WTC11 (cell line): ENCODE measurements at places on chromosomes 13 and 19. TPM values are rescaled to one million over a fixed set of nuclear protein-coding genes. Genes with fewer than 3 reads are reported as not detected.

The KIR3DL1 gene
- total RNA-seq: not detected in 3 replicates

The ADPRHL1 gene
- 1.0 to 1.5 TPM (median 1.4 TPM) in 3 replicates for total RNA-seq

The KLF16 gene
- 54.4 to 64.0 TPM (median 55.4 TPM) in 3 replicates for total RNA-seq

DNA sequence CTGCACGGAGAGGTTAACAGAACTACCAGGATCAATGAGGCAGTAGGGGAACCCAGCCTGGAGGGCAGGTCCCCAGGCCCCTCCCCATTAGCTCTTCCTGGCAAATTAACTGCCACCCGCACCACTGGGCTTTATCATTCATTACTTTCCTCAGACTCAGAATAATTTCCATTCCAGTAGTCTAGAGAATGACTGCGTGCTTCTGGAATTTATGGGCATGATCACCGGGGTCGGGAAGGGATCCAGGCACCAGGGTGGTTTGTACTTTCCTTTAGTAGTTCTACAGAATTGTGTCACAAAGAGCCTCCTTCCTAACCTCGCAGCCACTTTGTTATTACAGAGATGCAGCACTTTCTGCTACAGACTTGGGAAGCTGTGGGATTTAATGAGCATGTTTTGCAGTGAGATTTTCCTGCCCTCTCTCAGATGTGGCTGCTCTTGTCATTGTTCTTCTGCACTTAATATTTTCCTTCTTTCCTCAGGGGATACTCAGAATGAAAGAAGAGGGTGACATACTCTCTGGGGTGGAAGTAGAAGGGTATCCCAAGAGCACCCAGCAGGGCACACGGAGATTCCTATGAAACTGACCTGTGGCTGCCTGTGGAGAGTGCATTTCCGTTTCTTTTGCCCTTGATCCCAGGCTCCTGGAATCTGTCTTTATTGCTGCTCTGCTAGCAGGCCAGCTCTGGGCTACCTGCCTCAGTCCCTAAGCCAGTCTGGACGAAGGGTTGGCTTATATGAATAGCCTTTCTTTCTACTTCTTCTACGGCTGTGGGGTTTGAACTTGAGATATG is 285.0 kb upstream of the SLC10A2 start:
- H3K4me3 ChIP-seq: peak overlapping the region; percentile 67
- peak overlapping the region; percentile 90 for H3K27ac ChIP-seq
- no peaks in the 10 kb centered on the region for H3K36me3 ChIP-seq
- H3K27me3 ChIP-seq: no peaks in the 10 kb centered on the region
- DNase-seq: peak; percentile 17

GRCh38 chr19:12015753-12016116 is 19.7 kb downstream of the ZNF433 start:
- peaks cover 9% of the 10 kb centered on the region for H3K27me3 ChIP-seq
- no peak for DNase-seq
- H3K27ac ChIP-seq: no peak overlapping the region
- H3K36me3 ChIP-seq: peaks cover 85% of the 10 kb centered on the region
- no peak overlapping the region for H3K4me3 ChIP-seq
- peaks cover under 1% of the 10 kb centered on the region for H3K4me1 ChIP-seq

- peaks cover 95% of the 10 kb centered on the region for H3K36me3 ChIP-seq
- DNase-seq: no peak
- peak overlapping the region; percentile 41 for H3K27ac ChIP-seq
- H3K27me3 ChIP-seq: no peaks in the 10 kb centered on the region
- peaks cover 89% of the 10 kb centered on the region for H3K4me1 ChIP-seq
Observed at GRCh38 chr19:20102097-20102496, 24.3 kb downstream of the ZNF90 start.

- H3K27ac ChIP-seq: no peak overlapping the region
- no peaks in the 10 kb centered on the region; the same call in 1 of the 2 replicates for H3K4me1 ChIP-seq
- H3K27me3 ChIP-seq: no peaks in the 10 kb centered on the region
- peaks cover 37% of the 10 kb centered on the region for H3K36me3 ChIP-seq
- H3K4me3 ChIP-seq: no peak overlapping the region
- DNase-seq: peak; percentile 72
Observed at GRCh38 chr19:12202250-12202649, 39.4 kb downstream of the ZNF136 start.

DNA sequence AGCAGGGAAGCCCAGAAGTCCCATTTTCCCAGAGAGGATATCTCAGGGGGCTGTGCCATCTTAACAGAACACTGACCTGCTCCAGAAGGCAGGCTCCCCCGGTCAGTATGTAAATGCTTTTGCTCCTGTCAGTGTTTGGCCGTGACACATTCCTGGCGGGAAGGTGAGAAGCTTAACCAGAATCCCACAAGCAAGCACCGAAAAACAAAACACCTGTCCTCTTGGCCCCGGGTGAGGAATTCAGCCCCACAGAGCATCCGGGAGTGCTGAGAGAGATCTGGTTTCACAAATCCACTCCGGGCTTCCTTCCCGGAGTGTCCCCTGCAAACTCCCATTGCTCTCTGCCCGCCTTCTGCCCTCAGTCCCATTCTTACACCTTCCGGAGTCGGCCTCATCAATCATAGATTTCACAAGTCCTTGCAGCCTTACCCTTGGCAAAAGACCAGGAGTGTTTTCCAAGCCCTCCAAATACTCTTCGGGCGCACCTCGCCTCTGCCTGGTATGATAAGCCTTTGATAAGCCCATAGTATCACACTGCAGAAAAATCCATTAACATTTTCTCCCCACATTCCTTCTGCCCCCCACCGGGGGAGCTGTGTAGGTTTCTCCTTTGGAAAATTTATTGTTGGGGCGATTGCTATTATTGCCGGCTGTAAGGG is 12.2 kb downstream of the TPM4 start:
- H3K36me3 ChIP-seq: peaks cover 91% of the 10 kb centered on the region
- H3K4me1 ChIP-seq: no peaks in the 10 kb centered on the region
- H3K27me3 ChIP-seq: no peaks in the 10 kb centered on the region
- no peak for DNase-seq
- no peak overlapping the region for H3K4me3 ChIP-seq

DNA sequence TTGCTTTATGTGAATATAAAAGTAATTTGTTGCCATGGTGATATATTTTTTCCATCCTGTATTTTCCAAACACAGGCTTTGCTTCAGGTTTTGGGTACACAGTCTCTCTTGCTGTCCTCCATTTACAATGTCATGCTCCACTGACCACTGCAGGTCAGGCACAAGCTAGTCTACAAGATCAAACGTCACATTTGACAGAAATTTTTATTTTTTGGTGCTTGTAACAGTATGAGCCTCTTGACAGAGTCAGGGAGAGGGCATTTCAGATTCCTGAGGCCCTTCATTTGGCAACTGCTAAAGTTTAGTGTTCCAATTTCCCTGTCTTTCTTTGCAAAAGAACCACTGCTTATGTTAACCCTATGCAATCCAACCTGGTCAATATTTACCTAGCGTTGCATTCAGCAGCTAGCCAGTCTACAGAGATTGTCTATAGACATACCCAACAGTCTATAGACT is 175.0 kb downstream of the RFC3 start:
- peaks cover 3% of the 10 kb centered on the region; the same call in 1 of the 2 replicates for H3K4me1 ChIP-seq
- H3K27ac ChIP-seq: no peak overlapping the region
- no peak overlapping the region for H3K4me3 ChIP-seq
- H3K27me3 ChIP-seq: no peaks in the 10 kb centered on the region
- no peak for DNase-seq

- H3K36me3 ChIP-seq: no peaks in the 10 kb centered on the region; the same call in 1 of the 2 replicates
- no peaks in the 10 kb centered on the region for H3K4me1 ChIP-seq
- H3K4me3 ChIP-seq: no peak overlapping the region
- H3K27me3 ChIP-seq: no peaks in the 10 kb centered on the region
Observed at GRCh38 chr13:93173654-93174053, 53.0 kb upstream of the GPC6 start.

- H3K27me3 ChIP-seq: no peaks in the 10 kb centered on the region; the same call in 1 of the 2 replicates
- H3K27ac ChIP-seq: no peak overlapping the region
- DNase-seq: no peak
- H3K4me1 ChIP-seq: peaks cover 7% of the 10 kb centered on the region; the same call in 1 of the 2 replicates
- no peak overlapping the region for H3K4me3 ChIP-seq
- no peaks in the 10 kb centered on the region for H3K36me3 ChIP-seq
Observed at GRCh38 chr19:47723581-47723940, 10.3 kb downstream of the EHD2 start.

GRCh38 chr19:56193981-56194640 is 3.5 kb downstream of the ZSCAN5B start:
- H3K4me1 ChIP-seq: no peaks in the 10 kb centered on the region
- no peak overlapping the region for H3K27ac ChIP-seq
- H3K4me3 ChIP-seq: no peak overlapping the region
- no peak for DNase-seq
- peaks cover 4% of the 10 kb centered on the region; the same call in 1 of the 2 replicates for H3K27me3 ChIP-seq

DNA sequence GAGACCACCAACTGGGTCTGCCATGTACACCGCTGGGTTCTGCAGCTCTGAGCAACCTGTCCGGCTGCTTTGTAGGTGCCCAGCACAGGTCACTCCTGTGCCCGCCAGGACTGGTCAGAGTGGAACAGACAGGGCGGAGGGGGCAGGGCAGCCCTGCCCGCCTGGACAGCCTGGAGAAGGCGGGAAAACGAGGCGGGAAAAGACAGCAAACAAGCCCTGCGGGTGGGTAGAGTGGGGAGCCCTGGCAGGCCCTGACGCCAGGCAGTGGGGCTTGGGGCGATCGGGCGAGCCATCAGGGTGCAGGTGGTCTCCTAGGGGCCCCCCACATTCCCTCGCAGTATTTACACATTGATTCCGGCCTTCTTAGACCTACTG is 533 bp upstream of the UHRF1 start:
- H3K36me3 ChIP-seq: peaks cover 3% of the 10 kb centered on the region; the same call in 1 of the 2 replicates
- H3K27ac ChIP-seq: no peak overlapping the region
- no peak for DNase-seq
- peak overlapping the region; percentile 43 for H3K4me3 ChIP-seq
- H3K27me3 ChIP-seq: peaks cover 28% of the 10 kb centered on the region
- peaks cover 22% of the 10 kb centered on the region for H3K4me1 ChIP-seq

GRCh38 chr13:31100721-31101120 is 61.0 kb downstream of the HSPH1 start:
- no peaks in the 10 kb centered on the region for H3K36me3 ChIP-seq
- H3K27me3 ChIP-seq: no peaks in the 10 kb centered on the region; the same call in 1 of the 2 replicates
- H3K4me3 ChIP-seq: no peak overlapping the region
- DNase-seq: no peak
- peaks cover 24% of the 10 kb centered on the region for H3K4me1 ChIP-seq
- H3K27ac ChIP-seq: no peak overlapping the region

DNA sequence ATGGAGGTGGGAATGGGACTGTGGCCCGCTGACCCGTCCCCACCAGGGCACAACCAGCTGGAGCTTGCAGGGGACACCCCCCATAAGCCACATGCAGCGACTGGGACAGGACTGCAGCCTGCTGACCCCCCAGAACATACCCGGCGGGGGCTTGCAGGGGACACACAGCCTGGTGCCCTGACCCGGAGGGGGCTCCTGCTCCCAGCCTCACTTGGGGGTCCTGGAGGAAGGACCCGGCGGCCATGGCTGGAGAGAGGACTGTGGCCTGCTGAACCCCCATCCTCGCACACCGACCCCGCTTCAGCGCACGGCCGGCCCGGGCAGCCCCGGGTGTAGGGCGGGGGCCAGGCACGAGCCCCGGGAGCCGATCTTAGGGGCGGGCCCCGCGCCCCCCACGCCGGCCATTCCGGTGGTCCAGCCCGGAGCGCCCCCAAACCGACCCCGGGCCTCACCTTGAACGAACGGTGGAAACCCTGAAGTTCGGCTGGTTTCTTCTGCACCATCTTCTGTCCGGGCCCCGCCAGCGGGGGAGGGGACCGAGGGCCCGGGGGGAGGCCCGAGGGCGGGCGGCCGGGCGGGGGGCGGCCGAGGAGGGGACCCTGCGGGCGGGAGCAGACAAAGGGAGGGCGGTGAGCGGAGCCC is 574 bp downstream of the MKNK2 start:
- H3K27ac ChIP-seq: no peak overlapping the region
- H3K4me1 ChIP-seq: peaks cover 8% of the 10 kb centered on the region
- DNase-seq: no peak
- peak overlapping the region; percentile 70 for H3K4me3 ChIP-seq
